ENCODE measurements at places on chromosomes 4 and X.

DNA sequence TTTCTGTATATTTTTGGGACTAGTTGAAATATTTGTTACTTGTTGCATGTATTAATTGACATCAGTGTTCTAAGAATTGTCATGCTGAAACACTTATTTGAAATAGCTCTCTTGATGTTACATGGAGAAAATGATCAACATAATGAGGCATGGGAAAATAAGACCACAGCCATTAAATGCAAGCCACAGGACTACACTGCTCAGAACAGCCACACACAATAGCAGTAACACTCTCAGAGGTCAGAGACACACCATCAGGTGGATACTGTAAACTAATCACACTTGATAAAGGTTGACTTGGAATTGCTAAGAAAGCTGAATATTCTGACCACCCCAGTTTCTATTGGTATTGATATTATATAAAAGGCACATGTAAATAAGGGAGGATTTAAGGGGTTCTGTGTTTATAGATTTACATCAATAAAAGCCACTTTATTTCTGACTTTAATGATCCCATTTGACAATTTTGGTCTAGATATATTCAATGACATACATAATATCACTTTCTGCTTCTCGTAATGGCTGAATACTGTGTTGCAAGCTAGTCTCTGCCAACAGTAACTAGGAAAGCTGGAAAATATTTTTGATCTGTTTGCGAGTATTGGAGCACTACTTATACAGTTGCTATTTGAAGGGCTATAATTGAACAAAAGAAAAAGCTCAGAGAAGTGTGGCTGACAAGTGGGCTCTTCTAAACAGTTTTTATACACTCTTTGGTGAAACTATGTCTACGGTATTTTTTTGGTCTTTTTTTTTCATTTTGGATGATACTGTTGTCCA, 876.5 kb upstream of the INTU start:
- DNase-seq, result no peak

DNA sequence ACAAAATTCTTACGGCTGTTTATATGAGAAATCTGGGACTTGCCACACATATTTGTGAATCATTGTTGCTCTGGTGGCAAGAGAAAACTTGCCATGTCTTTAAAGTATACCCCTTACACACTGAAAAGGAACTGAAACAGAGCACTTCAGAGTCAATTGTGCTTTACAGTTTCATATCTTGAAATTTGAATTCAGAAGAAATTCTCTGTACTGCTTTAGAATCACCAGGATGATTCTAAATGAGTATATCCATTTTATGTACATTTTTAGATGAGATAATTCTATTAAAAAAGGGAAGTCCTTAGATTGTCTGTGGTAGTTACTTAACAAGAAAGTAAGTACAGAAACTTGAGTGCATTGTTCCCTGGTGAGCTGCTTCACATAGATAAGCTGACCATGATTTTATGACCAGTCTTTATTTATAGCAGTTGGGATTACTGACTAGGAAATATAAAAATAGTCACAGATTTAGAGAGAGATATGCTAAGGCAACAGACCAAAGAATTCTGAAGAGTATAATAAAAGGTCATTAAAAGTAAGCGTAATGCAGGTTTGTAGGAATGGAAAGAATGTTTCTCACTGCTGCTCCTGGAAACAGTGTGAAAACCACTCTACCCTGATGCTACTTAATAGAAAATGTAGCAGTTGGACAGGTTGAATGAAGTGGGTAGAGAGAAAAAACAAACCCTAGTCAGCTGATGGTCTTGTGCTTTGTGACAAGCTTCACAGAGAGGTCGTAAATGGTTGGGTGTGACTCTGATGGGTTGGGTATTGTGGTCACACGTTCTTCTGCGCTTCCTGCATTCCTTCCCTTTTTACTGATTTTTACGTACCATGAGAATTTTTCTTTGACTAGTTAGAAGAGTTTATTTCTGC, 41.0 kb downstream of the FNIP2 start:
- DNase-seq, result no peak

DNA sequence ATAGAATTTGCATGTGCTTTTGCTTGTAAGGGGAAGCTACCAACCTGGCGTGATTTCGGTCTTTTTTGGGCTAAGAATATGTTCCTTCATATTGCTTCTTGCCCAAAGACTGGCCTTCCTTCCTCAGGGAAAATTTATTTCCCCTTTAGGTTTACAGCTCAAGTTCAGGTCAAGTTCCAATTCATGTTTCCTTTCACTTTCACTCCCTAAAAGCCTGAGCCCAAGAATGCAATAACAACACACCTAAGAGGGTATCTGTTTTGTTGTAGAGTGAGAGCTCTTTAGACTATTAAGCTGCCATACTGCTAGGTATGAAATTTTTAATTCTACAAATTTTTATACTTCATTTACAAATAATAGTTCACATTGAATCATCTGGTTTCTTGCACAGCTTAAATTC, 299.6 kb downstream of the TLL1 start:
- no peak for DNase-seq

DNA sequence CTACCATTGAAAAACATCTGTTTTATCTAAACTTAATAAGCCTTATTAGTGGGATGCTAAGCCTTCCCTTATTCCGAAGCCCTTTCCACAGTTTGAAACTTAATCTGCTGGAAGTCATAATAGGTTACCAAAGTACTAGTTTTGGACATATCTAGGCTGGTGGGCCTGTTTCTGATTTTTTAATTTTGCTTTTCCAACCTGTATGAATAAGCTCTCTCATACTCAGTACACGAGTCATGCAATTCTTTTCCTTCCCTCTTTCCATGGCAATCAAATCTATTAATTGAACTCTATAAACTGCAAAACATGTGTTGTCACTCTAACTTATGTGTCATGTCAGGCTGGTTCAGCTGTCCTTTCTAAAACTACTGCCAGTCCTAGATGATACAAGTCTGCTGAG, 91.0 kb downstream of the AMMECR1 start:
- peak; percentile 11 for DNase-seq

DNA sequence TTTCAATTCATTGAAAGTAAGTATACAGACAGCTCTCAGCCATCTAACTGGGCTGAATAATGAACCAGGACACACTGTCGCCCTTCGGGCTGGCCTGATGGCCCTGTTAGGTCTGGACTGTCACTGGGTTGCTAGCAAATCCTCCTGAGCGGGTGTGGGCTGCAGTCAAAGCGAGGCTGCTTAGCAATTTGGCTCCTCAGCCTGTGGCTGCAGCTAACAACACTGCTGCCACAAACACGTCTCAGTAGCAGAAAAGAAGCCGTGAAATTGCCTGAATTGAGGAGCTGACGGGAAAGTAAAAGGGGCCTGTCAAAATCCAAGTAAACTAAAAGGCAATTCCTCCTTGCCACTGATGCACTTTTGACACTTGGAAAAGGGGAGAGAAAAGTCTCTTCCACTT, 72.8 kb downstream of the SMIM20 start:
- DNase-seq, result no peak

DNA sequence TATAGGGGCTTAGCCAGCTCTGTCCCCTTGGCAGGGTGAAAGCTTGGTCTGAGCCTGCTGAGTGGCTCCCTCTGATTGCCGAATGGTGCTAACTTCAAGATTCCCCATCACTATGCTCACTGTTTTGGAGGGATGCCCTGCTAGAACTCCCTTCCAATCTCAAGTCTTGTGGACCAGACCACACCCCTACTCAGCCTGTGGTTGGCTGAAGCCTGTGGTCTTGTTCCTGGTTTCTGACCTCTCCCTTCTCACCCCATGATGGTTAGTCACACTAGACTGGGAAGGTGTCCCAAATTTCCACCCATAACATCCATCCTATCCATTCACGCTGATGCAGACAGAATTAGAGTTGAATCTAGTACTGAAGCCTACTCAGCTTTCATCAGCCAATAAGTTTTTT, 184.7 kb upstream of the NDP start:
- DNase-seq, result no peak

DNA sequence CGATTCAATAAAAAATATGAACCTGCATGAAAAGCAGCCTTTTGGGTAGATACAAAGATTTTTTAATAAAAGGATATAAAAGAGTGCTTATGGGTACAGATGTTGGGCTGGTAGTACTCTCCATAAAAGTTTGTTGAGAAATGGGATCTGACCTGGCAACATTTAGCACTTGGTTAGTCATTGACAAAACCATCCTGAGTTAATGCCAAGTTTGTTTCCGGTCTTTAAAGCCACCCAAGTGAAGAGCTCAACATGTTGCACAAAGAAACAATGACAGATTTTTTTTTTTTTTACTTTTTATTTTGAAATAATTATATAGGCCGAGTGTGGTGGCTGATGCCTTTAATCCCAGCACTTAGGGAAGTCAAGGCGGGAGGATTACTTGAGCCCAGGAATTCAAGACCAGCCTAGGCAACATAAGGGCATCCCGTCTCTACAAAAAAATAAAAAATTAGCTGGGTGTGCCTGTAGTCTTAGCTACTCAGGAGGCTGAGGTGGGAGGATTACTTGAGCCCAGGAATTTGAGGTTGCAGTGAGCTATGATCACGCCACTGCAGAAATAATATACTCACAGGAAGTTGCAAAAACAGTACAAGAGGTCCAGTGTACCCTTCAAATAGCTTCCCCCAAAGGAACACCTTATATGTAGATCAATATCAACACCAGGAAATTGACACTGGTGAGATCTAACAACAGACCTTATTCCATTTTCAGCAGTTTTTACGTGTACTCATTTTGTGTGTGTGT, 16.6 kb downstream of the CHST7 start:
- no peak for DNase-seq

All from SK-N-DZ (cell line).